CD4-positive, alpha-beta memory T cell (primary cell): ENCODE measurements at places on chromosomes 1 and 21. TPM values are rescaled to one million over a fixed set of nuclear protein-coding genes. Genes with fewer than 3 reads are reported as not detected.

DNA sequence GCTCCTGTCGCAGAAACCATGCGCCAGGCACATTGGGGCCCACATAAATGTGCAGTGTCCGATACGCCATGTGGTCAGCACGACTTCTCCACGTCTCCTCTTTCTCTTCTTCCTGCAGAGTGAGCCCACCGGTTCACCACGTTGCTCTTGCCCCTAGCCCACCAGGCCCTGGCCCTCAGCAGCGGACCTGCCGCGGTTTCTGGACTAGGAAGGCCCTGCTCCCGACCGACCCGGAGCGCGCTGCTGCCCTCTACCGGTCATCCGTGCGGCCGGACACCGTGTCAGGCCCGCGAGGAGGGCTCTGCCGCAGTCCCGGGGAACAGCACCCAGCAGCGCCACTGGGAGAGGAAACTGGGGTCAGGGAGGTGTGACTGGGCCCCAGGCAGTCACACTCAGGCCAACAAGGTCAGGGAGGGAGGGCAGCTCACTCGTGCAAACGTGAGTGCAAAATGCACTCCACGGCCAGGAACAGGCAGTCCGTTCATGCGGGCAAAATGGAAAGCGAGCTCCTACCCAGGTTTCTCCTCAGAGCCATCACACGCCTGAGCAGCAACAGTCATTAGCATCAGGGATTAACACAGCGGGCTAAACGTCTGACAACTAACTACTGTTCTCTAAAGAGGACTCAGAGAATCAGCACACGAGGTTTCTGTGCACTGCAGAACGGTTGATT, 13.7 kb downstream of the TLR5 start:
- peaks cover 10% of the 10 kb centered on the region for H3K4me1 ChIP-seq
- peaks cover 4% of the 10 kb centered on the region for H3K27me3 ChIP-seq
- H3K4me3 ChIP-seq = no peak overlapping the region
- H3K36me3 ChIP-seq = no peaks in the 10 kb centered on the region

DNA sequence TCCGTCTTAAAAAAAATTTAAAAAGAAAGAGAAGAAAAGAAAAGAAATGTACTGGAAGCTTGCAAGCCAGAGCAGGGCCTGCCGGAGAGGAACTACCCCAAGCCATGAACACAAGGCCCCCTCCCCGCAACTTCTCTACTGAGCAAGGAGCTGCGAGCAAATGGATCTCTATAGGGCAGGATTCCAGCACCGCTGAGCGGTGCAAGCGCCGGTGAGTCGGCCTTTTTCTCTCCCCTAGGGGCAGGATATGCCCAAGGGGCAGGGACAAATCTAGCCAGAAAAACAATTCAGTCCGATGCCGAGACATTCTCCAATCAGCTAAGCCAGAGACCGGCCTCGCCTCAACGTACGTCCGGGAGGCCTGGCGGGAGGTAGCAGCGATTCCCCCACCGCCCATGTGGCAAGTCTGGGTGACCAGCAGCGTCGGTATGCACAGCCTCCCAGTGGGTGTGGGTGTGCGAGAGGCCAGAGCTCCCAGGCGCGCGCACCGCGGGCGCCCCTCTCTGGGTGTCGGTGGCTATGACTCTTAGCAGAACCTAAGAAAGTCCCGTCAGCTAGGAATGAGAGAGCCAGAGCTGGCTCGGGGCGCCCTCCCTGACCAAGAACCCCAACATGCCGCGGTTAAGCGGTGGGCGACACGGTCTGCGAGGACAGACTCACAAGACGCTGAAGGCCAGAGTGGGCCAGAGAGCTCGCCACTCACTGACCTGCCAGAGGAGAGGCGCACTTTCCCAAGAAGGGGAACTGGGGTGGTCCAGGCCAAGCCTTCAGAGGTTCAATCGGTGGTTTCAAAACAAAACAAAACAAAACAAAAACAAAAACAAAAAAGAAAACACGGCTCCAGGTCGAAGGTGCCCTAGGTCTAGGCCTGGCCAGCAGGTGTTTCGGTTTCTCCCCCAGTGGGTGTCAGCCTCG, 1.9 kb downstream of the CSMD2 start:
- no peaks in the 10 kb centered on the region for H3K36me3 ChIP-seq
- H3K4me3 ChIP-seq = no peak overlapping the region
- peaks cover 5% of the 10 kb centered on the region for H3K4me1 ChIP-seq
- H3K27ac ChIP-seq = no peak overlapping the region
- DNase-seq = no peak

GRCh38 chr1:6275826-6276782, 15.2 kb upstream of the GPR153 start:
- no peak for DNase-seq
- H3K27ac ChIP-seq = no peak overlapping the region
- no peaks in the 10 kb centered on the region for H3K4me1 ChIP-seq

DNA sequence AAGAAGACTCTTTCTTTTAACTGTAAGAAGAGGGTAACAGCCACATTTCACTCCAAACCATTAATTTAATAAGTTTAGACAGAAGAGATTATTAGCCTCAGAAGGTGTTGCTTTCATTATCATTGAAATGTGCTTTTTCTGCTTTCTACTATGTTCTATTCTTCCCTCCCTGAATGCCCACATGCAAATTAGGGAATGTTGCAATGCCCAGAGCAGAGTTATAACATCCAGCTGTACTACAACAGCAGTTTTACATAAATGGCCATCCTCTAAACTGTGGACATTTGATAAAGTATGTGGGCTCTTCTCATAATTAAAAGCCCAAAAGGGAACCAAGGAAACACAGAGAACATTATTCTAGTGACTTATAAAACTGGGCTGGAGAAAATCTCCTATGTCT, 82.2 kb upstream of the SOD1 start:
- no peak for DNase-seq
- H3K27me3 ChIP-seq = no peaks in the 10 kb centered on the region
- H3K4me1 ChIP-seq = no peaks in the 10 kb centered on the region
- no peaks in the 10 kb centered on the region for H3K36me3 ChIP-seq
- no peak overlapping the region for H3K4me3 ChIP-seq

DNA sequence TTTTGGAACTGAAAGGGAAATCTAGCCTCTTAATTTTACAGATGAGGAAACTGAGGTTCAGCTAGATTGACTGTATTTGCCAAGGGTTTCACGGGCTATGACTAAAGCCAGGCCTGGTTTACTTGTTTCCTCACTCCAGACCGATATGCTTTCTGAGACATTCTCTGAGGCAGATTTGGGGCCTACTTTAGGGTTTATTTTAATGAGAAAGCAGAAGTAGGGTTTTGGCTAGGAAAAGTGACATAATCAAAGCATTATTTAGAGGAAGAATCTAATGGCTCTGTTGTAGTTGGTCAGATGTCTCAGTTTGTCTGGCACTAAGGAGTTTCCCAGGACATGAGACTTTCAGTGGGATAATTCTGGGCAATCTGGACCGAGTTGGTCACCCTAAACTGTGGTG, 1.5 kb upstream of the RPTN start:
- H3K36me3 ChIP-seq = no peaks in the 10 kb centered on the region
- no peaks in the 10 kb centered on the region for H3K4me1 ChIP-seq
- H3K27me3 ChIP-seq = peaks cover 6% of the 10 kb centered on the region
- no peak for DNase-seq
- no peak overlapping the region for H3K4me3 ChIP-seq

DNA sequence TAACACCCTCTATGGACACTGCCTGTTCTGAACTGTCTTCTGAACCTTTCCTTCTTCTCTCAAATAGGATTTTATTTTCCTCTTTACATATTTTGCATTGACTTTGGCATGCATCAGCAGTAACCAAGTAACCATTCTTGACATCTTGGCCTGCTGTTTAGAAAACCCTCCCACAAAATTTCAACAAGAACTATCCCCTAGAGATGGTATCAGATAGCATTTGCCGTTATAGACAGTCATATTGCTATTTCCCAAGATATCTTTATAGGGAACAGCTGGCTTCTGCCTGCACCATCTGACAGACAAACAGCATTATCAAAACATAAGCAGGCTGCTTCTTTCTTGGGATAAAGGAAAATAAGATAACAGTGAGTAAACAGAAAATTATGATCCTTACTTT, 54.7 kb downstream of the LHX8 start:
- no peak overlapping the region for H3K4me3 ChIP-seq
- no peak for DNase-seq
- H3K27me3 ChIP-seq = no peaks in the 10 kb centered on the region
- H3K36me3 ChIP-seq = no peaks in the 10 kb centered on the region
- no peaks in the 10 kb centered on the region for H3K4me1 ChIP-seq

GRCh38 chr1:25030674-25031589, 100.9 kb upstream of the RUNX3 start:
- peak overlapping the region; percentile 79 for H3K27ac ChIP-seq
- H3K4me3 ChIP-seq = no peak overlapping the region
- H3K36me3 ChIP-seq = no peaks in the 10 kb centered on the region
- peaks cover 93% of the 10 kb centered on the region for H3K4me1 ChIP-seq

DNA sequence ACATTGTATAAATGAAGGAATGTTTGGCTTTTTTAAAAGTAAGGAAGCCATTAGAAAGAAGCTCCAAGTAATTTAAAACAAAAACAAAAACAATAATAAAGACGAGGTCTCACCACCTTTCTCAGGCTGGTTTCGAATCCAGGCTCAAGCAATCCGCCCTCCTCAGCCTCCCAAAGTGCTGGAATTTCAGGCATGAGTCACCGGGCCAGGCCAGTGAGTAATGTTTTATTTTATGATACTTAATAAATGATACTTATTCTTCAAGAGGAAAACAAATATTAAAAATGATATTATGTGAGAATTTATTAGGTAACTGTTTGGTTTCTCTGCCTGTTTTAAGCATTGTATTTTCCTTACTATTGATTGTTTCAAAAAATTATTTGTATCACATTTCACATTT, 201.4 kb upstream of the BRINP3 start:
- no peak overlapping the region for H3K27ac ChIP-seq
- H3K36me3 ChIP-seq = no peaks in the 10 kb centered on the region
- no peaks in the 10 kb centered on the region for H3K27me3 ChIP-seq
- no peaks in the 10 kb centered on the region for H3K4me1 ChIP-seq

DNA sequence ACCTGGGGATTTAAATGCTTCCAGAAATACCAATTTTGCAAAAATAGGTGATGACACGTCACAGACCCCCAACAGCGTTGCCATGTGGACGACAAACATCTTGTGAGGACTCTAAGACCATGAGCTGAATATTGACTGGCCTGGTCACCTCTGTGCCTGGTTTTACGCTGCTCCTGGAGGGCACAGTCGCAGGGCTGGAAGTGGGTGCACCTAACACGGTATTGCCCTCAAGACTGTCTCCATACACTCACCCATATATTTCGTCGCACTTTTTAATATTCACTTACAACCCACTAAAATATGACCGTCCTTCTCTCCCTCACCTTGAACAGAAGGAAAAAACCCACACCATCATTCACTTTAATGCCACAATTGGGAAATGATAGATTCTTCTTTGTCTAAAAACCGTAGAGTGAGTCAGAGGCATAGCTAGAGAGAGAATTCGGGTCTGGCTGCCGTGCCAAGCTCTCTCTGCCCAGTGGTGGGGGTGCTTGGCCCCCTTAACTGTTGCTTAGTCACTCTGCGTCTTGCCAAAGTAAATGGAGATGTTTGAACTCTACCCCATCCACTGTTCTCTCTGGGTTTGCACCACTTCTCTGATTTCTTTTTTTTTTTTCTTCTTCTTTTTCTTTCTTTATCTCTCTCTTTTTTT, 40.8 kb upstream of the UTS2 start:
- no peaks in the 10 kb centered on the region for H3K4me1 ChIP-seq
- no peak overlapping the region for H3K4me3 ChIP-seq
- H3K27me3 ChIP-seq = no peaks in the 10 kb centered on the region
- H3K27ac ChIP-seq = no peak overlapping the region

- no peak overlapping the region for H3K4me3 ChIP-seq
- no peaks in the 10 kb centered on the region for H3K36me3 ChIP-seq
- H3K4me1 ChIP-seq = peaks cover 6% of the 10 kb centered on the region
- no peak overlapping the region for H3K27ac ChIP-seq
- no peak for DNase-seq
- H3K27me3 ChIP-seq = no peaks in the 10 kb centered on the region
Measured at GRCh38 chr21:37548521-37548981, 182.0 kb downstream of the DYRK1A start.

GRCh38 chr1:197857477-197857876, 45.0 kb upstream of the C1orf53 start:
- no peaks in the 10 kb centered on the region for H3K27me3 ChIP-seq
- H3K36me3 ChIP-seq = no peaks in the 10 kb centered on the region
- no peak overlapping the region for H3K4me3 ChIP-seq
- H3K4me1 ChIP-seq = no peaks in the 10 kb centered on the region
- no peak overlapping the region for H3K27ac ChIP-seq
- DNase-seq = no peak

DNA sequence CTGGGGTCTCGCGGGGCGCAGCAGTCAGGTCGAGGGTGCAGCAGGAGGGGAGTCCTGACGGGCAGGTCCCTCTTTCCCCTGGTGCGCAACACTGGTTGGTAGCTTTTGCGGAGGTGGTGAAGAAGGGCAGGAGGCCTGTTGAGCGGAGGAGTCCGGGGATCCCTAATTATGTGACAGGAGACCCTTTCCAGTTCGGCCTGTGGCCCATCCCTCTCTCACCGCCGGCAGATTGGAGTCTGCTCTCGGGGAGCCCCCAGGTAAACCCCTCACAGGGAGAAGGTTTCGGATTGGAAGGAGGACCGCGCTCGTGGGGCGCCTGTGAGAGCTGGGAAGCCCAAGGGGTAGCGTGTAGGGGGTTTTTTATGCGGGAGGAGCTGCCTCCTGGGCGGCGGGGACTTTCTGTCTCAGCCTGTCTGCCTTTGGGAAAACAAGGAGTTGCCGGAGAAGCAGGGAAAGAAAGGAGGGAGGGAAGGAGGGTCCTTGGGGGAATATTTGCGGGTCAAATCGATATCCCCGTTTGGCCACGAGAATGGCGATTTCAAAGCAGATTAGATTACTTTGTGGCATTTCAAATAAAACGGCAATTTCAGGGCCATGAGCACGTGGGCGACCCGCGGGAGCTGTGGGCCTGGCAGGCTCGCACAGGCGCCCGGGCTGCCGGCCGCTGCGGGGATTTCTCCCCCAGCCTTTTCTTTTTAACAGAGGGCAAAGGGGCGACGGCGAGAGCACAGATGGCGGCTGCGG, 9.5 kb downstream of the SIM2 start:
- no peak overlapping the region for H3K4me3 ChIP-seq
- peaks cover 46% of the 10 kb centered on the region for H3K27me3 ChIP-seq
- H3K27ac ChIP-seq = no peak overlapping the region
- H3K4me1 ChIP-seq = peaks cover 26% of the 10 kb centered on the region
- no peak for DNase-seq

GRCh38 chr1:38297842-38298241, 251.2 kb upstream of the POU3F1 start:
- H3K4me1 ChIP-seq = no peaks in the 10 kb centered on the region
- DNase-seq = no peak
- no peak overlapping the region for H3K4me3 ChIP-seq
- no peak overlapping the region for H3K27ac ChIP-seq
- H3K27me3 ChIP-seq = no peaks in the 10 kb centered on the region

- no peak overlapping the region for H3K4me3 ChIP-seq
- no peak for DNase-seq
- no peaks in the 10 kb centered on the region for H3K27me3 ChIP-seq
- no peak overlapping the region for H3K27ac ChIP-seq
- no peaks in the 10 kb centered on the region for H3K4me1 ChIP-seq
Measured at GRCh38 chr1:208479435-208479834, 235.3 kb upstream of the PLXNA2 start.

ISG15 gene
- total RNA-seq = 33.2 TPM

AQP10 gene
- not detected for total RNA-seq
